ENCODE measurements at places on chromosomes 6 and 20. TPM values are rescaled to one million over a fixed set of nuclear protein-coding genes. Genes with fewer than 3 reads are reported as not detected.

Gene OPRM1
- not detected for total RNA-seq

DNA sequence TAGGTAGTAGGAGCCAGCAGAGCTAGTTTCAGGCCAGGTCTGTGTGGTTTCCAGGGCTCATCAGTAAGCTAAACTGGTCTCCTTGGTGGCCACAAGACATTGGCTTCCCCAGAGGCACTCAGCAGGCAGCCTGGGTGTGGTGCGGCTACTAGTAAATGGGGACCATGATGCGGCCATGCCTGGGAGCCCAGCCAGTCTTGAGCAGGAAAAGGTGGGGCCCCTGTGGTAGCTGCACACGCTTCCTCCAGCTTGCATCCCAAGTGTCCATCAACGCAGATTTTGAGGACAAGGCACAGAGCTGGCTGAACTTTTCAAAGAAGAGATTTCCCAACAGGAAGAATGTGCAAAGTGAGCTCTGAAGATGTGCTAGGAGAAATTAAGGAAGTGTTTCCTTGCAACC is 107.4 kb upstream of the NAA20 start:
- no peak for DNase-seq
- H3K27me3 ChIP-seq = no peaks in the 10 kb centered on the region
- H3K27ac ChIP-seq = no peak overlapping the region

GRCh38 chr20:4011226-4011975 is 4.0 kb downstream of the RNF24 start:
- DNase-seq = no peak
- no peaks in the 10 kb centered on the region for H3K27me3 ChIP-seq
- H3K4me1 ChIP-seq = peaks cover 16% of the 10 kb centered on the region

DNA sequence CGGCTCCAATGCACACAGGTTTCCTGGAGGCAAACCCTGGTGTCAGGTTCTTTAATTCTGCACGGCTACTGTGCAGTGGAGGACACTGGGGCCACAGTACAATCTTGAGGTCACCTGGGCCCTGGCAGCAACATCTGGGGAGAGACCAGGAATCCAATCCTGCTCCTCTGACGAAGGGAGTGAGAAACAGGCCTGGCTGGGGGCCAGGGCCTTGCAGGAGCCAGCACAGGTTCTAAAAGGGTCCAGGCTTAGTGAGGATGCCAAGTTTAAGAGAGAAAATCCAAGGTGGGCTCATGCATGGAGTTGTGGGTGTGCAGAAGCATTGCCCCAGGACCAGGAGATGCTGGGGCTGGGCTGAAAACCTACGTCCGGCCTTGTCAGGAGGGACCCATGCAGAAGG is 12.6 kb upstream of the THBS2 start:
- no peak overlapping the region for H3K4me3 ChIP-seq
- peaks cover 5% of the 10 kb centered on the region for H3K4me1 ChIP-seq

GRCh38 chr20:41573955-41574354 is 44.2 kb downstream of the CHD6 start:
- no peaks in the 10 kb centered on the region for H3K27me3 ChIP-seq
- H3K4me3 ChIP-seq = no peak overlapping the region
- no peaks in the 10 kb centered on the region for H3K36me3 ChIP-seq
- DNase-seq = no peak
- no peaks in the 10 kb centered on the region for H3K4me1 ChIP-seq
- no peak overlapping the region for H3K27ac ChIP-seq

DNA sequence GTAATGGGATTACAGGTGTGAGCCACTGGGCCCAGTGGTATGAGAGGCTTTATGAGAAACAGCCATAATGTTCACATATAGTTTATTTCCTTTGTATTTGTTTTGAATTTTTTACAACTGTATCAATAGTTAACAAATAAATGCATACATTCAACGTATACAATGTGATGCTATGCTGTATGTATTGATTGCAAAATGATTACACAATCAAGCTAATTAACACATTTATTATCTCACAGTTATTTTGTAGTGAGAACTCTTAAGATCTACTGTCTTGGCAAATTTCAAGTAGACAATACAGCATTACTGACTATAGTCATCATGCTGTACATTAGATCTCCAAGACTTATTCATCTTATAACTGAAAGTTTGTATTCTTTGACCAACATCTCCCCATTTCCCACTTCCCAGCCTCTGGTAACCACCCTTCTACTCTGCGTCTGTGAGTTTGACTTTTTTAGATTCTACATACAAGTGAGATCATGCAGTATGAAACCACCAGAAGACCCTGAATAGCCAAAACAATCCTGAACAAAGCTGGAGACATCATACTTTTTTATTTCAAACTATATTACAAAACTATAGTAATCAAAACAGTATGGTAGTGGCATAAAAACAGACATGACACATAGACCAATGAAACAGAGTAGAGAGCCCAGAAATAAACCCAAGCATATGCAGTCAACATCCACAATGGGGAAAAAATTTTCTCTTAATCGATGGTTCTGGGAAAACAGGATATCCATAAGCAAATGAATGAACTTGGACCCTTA is 157.2 kb upstream of the RREB1 start:
- no peaks in the 10 kb centered on the region for H3K4me1 ChIP-seq
- H3K4me3 ChIP-seq = no peak overlapping the region
- no peak for DNase-seq
- H3K27me3 ChIP-seq = no peaks in the 10 kb centered on the region
- no peak overlapping the region for H3K27ac ChIP-seq
- H3K36me3 ChIP-seq = no peaks in the 10 kb centered on the region

DNA sequence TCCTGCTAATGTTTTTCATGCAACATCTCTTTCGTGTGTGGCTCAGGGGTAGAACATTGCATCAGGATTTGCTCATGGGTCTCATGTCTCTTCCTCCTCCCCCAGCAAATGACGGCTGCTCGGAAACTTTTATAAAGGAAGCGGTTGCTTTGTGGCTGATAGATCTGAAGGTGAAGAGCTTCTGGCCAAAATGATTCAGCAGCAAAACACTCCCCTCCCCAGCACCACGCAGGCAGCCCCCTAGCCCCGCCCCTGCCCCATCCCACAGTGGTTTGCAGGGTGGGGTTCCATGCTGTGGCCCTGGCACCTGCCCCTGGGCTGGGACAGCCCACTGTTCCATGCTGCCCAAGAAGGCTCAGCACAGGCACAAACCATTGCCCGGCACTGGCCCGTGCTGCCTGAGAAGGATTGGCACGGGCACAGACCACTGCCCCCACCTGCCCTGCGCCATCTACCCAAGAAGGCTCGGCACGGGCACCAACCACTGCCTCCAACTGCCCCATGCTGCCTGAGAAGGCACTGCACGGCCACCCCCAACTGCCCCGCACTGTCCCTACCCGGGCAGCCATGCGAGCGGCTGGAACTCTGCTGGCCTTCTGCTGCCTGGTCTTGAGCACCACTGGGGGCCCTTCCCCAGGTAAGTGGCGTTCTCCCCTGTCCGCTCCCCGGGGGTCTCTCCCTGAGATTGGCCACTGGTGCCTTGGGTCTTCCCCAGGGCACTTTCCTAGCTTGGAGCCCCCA is at the start of gene CST7:
Gene CST7, plus strand, starts transcription at position 331 of the 741 bp plus-strand sequence. Its CDS starts 237 bp downstream, at position 568.
- peak within 1 kb of the TSS; percentile 9 for H3K4me3 ChIP-seq
- H3K27ac ChIP-seq = peak within 1 kb of the TSS; percentile 19
- no peaks in the 10 kb centered on the region for H3K27me3 ChIP-seq
- H3K36me3 ChIP-seq = no peaks in the 10 kb centered on the region

Gene STX16
- 74.4 TPM for total RNA-seq

GRCh38 chr20:25294459-25295385 is 46.8 kb downstream of the PYGB start:
- H3K4me3 ChIP-seq = no peak overlapping the region
- H3K27me3 ChIP-seq = no peaks in the 10 kb centered on the region
- no peak for DNase-seq
- H3K4me1 ChIP-seq = no peaks in the 10 kb centered on the region

Gene PRKN
- 11.2 TPM for total RNA-seq

Gene FOXC1
- total RNA-seq = 13.2 TPM

DNA sequence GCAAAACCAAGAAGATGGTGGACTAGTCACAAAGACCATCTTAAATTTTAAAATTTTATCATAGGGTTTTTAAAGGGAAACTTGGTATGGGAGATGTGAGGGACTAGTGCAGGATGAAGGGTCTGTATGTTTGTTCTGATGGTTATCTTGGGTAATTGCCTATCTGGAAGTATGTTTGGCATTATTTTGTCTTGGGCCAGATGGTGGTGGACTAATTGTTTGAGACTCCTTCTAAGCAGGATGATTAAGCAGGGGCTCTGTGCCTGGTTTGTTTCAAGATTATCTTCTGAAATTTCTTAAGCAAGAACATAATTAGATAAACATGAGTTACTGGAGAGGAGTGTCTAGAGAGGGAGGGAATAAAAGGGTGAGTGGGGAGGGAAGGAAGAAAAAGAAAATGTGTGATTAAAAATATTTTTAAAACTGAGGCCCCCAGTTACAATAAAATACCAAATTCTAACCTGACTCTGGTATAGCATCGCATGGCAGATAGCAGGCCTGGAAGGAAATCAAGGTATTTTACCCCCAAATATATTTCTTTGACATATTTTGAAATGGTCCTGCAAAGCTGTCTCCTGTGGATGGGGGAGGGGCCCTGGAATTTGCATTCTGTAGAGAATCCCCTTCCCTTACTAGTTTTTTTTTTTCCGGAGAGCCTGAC is 49.9 kb upstream of the FAM184A start:
- no peak overlapping the region for H3K27ac ChIP-seq
- H3K27me3 ChIP-seq = no peaks in the 10 kb centered on the region
- no peak overlapping the region for H3K4me3 ChIP-seq
- no peak for DNase-seq
- H3K4me1 ChIP-seq = no peaks in the 10 kb centered on the region

DNA sequence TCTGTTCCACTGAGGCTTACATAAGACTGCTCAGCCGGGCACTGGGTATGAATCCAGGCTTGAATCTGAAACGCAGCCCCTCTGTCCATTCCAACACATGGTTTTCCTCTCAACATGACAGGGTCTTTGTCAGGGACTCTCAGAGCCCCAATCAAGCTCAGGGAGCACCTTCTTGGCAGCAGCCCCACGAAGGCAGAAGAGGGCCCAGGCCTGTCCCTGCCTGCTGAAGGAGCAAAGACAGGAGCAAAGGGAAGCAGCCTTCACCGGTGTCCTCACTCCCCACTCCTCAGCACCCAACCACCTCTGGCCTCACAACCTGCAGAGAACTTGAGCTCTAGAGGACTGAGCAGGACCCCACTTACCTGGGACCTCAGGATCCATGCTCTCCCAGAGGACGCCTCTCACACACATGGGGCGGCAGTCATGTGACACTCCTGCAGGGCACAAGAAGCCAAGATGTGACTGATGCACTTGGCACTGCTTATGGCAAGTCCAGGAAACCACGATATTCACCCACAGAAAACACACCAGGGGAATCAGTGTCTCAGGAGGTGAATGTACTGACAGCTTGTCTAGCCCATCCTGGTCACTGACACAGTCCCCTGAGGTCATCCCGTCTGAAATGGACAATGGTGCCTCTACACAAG is 4.3 kb downstream of the SNHG17 start:
- H3K27me3 ChIP-seq = no peaks in the 10 kb centered on the region
- no peak for DNase-seq
- no peak overlapping the region for H3K27ac ChIP-seq
- H3K4me1 ChIP-seq = no peaks in the 10 kb centered on the region
- H3K36me3 ChIP-seq = peaks cover 3% of the 10 kb centered on the region

- no peak overlapping the region for H3K4me3 ChIP-seq
- no peaks in the 10 kb centered on the region for H3K27me3 ChIP-seq
- DNase-seq = no peak
- no peak overlapping the region for H3K27ac ChIP-seq
- H3K4me1 ChIP-seq = no peaks in the 10 kb centered on the region
Measured at GRCh38 chr20:42429761-42430458, 759.8 kb downstream of the PTPRT start.

DNA sequence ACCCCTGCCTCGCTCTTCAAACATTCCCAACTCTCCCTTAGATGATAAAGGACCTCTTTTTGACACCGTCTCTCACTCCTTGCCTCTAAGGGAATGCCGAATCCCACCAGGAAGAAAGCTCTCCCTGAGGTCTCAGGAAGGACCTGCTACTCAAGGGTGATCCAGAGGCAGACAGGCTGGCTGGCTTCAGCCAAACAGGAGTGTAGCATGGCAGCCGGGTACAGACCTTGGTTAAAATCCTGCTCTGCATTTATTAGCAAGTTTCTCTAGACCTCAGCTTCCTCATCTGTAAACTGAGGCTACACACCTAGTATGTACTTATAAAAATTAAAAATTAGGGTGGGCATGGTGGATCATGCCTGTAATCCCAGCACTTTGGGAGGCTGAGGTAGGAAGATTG is 17.2 kb downstream of the MAP1LC3A start:
- DNase-seq = no peak
- no peaks in the 10 kb centered on the region for H3K36me3 ChIP-seq

DNA sequence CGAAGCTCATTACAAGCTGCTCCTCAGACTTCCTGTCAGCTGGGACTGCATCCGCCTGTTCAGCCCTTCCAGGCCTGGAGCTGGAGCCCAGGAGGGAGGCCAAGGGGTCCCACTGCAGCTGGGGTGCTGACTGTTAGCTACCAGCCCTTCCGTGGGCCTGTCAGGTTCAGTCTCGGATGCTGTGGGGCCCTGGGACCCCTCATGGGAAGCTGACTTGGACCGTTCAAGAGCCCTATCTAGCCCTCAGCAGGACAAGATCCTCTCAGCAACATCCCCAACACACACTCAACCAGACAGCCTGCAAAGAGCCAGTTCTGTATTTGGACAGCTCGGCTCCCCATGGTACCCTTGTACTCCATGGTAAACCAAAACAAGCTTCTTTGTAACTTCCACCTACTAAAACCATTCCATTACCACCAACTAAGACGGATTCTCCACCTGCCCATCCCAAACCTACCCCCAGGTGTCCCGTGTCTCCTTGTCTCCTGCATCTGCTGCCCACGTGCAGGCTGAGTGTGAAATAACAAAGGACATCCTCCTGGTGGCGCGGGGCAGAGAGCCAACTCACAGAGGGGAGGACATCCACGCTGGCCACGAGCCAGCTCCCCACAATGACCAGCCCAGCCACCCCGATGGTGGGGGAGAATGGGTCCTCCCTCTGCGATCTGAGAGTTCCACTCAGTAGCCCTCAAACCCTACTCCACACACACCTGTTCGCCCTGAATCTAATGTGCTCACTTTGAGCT is 111.2 kb downstream of the TAF4 start:
- H3K4me1 ChIP-seq = no peaks in the 10 kb centered on the region
- peak; percentile 34 for DNase-seq
- no peak overlapping the region for H3K27ac ChIP-seq
- no peaks in the 10 kb centered on the region for H3K27me3 ChIP-seq

DNA sequence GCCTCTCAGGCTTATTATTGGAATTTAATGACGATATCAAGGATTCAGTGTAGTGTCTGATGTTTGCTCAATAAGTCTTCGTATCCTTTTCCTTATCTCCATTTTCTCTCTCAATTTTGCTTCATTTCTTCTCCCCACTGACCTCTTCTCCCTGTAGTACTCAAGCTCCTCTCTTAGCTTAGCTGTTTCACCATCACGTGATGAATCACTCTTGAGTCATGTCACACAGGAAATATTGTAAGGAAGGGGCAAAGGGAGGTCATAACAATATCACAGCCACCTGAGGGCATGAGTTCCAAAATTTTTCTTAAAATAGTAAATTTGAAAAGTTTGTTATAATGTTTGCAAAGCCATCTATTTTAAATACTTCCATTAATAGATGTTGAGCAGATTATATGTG is 392.2 kb upstream of the MARCKS start:
- H3K4me3 ChIP-seq = no peak overlapping the region
- no peak overlapping the region for H3K27ac ChIP-seq
- H3K27me3 ChIP-seq = no peaks in the 10 kb centered on the region
- no peaks in the 10 kb centered on the region for H3K36me3 ChIP-seq

GRCh38 chr20:12679447-12679846 is 329.3 kb upstream of the SPTLC3 start:
- H3K27me3 ChIP-seq = no peaks in the 10 kb centered on the region
- H3K4me3 ChIP-seq = no peak overlapping the region
- DNase-seq = no peak
- H3K27ac ChIP-seq = no peak overlapping the region

- H3K36me3 ChIP-seq = no peaks in the 10 kb centered on the region
- H3K4me3 ChIP-seq = no peak overlapping the region
- H3K27ac ChIP-seq = peak overlapping the region; percentile 73
- DNase-seq = no peak
- H3K27me3 ChIP-seq = no peaks in the 10 kb centered on the region
Measured at GRCh38 chr6:16725145-16725864, 36.0 kb downstream of the ATXN1 start.
